Activated T-helper 9 cell treated with anti-CD3 and anti-CD28 coated beads, Interleukin-2, amount 50 U/mL, for 16 hours (primary cell): ENCODE measurements at places on chromosomes 1 and 21.

- no peak for DNase-seq
Measured at GRCh38 chr1:89760496-89760895, 60.3 kb upstream of the LRRC8D start.

DNA sequence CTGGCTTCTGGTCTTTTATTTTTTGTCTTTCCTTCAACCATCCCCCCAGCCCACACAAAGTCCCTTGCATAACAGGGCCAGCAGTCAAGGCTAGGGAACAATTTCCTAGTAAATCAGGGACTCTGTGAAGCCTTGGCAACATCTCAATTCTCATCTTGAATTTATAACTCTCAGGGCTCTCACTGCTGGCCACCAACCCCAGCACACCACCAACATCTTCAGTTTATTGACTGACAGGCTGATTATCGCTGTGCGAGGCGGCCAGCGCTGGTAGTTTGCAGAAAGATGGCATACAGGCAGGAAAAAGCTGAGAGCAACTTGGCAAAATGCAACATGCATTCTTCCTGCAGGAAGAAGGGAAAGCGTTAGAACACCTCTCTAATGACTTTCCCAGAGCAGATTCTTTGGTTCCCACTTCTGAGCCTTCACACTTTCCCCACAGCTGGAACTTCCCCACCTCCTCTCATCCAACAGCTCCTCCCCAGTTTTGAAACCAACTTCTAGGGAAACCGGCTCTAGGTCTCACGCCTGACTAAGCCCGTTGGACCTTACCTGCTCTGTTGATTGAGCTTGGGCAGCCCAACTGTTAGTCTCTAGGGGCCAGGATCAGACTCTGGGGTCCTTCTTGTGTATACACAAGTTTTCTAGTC, 26.3 kb upstream of the CSF1 start:
- no peak for DNase-seq

- DNase-seq: no peak
Measured at GRCh38 chr1:203685168-203685567, 58.5 kb downstream of the ATP2B4 start.

DNA sequence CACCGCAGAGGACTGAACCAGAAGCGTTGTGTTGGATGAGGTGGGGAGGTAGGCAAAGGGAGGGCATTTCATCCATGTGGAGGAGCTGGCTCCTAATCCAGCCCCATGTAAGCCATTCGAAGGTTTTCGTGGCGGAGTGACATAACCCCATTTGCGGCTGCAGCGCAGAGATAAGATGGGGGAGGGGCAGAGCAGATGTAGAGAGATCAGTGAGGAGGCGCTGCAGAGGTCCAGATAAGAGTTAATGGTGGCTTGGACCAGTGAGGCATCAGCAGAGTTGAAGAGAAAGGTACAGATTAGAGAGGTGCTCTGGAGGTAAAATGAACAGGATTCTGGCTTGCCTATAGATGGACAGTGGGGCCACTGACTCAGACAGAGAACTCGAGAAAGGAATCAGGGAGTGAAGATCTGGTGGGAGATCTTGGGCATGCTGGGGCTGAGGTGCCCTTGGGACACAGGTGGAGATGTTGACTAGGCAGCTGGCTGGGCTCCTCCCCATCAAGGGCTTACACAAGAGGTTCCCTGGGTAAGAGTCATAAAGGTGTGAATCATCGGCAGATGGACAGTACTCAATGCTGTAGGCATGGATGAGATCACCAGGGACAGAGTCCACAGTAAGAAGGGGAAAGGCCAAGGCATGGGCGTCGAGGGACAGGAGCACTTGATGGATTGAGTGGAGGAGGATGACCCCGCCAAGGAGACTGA, 7.8 kb upstream of the PTPRF start:
- no peak for DNase-seq

DNA sequence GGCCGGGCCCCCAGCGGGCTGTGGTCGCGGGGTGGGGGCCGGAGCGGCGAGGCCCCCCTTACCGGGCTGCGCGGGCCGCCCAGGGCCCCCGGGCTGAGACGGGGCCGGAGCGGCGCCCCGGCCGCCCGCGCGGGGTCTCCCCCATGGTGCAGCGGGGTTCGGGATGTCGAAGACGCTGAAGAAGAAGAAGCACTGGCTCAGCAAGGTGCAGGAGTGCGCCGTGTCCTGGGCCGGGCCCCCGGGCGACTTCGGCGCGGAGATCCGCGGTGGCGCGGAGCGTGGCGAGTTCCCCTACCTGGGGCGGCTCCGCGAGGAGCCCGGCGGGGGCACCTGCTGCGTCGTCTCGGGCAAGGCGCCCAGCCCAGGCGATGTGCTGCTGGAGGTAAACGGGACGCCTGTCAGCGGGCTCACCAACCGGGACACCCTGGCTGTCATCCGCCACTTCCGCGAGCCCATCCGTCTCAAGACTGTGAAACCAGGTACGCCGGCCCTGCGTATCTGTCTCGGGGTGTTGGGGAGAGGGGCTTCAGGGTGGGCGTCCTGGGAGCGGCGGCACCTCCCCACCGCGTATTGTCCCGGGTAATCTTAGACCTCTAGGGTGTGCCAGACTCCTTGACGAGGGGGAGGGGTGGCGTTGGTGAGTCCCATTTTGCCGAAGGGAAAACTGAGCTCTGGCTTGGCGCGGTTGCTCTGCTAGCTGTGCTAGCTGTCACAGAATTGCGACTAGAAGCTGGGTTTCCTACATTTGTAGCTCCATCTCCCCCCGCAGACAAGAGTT, 745 bp downstream of the MAGI3 start:
- DNase-seq: peak; percentile 37

DNA sequence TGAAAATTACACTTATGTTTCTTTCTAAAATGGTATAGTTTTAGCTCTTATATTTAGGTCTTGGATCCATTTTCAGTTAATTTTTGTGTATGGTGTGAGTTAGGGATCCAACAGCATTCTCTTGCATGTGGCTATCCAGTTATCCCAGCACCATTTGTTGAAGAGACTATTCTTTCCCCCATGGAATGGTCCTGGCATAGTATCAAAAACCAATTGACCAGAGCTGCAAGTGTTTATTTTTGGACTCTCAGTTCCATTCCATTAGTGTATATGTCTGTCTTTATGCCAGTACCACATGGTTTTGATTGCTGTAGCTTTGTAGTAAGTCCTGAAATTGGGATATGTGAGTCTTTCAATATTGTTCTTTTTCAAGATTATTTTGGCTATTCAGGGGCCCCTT, 14.3 kb downstream of the TTLL10 start:
- no peak for DNase-seq

DNA sequence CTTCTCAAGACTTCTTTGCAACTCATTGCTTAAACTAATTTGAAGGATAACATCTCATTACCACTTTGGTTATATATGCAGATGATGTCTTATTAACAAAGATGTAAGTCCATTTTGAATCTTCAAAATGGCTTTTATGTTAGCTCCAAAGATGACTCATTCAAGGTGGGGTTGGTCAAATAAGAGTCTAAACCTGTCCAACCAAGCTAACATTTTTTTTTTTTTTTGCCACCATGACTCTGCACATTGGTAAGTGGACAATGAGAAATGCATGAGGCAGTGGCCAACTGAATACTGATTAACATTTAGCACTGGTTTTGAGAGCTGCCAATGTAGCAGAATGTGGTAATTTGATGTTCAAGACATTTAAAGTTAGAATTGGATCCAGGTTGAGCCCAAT, 278 bp upstream of the KRTAP27-1 start:
- no peak for DNase-seq

DNA sequence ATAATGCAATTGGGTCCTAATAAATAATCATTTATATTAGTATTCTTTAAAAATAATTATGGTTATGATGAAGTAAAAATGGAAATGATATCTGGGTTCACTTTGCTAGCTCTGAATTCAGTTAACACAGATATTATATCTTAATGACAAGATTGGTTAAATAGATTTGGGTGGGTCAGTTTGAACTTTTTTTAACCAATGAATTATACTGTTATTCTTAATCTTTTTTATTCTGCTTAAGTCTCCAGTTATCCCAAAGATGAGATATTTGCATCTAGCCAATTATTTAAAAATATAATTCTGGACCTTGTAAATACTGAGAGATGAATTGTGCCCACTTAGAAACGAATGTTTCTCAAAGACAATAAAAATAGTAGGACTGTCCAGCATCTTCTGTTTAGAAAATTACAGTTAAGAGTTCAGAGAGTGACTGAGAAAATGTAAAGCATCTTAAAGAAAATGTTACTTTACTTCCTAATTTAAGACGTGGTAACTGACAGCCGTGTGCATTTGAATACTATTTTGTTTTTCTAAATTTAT, 345.2 kb downstream of the USP25 start:
- no peak for DNase-seq

DNA sequence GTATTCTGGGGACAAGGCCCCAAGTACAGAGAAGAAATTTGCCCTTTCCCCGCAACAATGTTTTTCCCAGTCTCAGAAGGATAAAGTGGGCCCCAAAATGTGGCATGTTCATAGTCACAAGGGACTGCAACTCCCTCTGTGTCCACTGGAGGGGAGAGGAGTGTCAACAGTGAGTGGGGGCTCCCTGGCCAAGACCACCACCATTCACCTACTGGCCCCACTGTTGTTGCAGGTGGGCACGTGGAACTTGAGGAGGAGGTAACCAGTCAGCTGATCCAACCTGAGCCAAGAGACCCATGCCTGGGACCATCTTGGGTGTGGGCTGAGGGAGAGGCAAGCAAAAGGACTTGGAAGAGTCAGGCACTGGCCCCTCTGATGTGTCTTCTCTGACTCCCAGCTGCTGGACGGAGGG, 777 bp downstream of the NUDT17 start:
- no peak for DNase-seq

GRCh38 chr1:235932090-235932510, 65.4 kb upstream of the LYST start:
- DNase-seq: no peak

- no peak for DNase-seq
Measured at GRCh38 chr21:42411197-42411869, 7.6 kb downstream of the UBASH3A start.

- no peak for DNase-seq
Measured at GRCh38 chr21:43640400-43640799, 18.9 kb downstream of the HSF2BP start.

GRCh38 chr21:45769896-45770295, 126.4 kb downstream of the PCBP3 start:
- no peak for DNase-seq

DNA sequence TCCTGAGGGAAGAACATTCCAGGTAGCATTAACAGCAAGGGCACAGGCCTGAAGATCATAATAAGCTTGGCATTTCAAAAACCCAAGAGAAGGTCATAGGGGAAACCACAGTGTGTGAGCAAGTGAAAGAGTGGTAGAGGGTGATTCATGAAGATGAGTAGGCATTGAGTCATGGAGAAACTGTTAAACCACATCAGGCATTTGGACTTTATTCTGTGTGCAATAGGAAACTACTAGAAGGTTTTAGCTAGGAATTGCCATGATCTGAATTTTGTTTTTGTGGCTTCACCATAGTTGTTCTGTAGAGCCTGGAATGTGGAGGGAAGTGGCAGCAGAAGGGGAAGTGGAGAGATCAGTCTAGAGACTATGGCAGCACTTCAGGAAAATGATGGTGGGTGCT, 359.0 kb upstream of the PTBP2 start:
- DNase-seq: no peak

DNA sequence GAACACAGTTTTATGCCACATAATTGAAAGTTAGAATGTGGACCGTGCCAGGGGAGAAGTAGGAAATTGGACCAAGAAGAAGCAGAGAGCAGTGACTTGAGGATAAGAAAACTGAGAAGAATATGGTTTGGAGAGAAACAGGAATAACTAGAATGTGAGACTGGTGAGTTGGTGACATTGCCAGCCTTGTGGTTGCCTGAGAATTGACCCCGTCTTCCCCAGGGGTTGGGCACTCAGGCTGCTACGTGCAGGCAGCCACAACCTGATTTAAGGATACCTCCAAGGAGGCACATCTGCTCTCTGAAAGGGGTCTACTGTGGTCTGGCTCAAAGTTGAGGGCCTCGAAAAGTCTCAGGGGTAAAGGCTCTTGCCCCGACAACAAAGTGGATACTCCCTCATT, 112.1 kb upstream of the ARTN start:
- DNase-seq: no peak
